ENCODE measurements at places on chromosomes 2 and 18. TPM values are rescaled to one million over a fixed set of nuclear protein-coding genes. Genes with fewer than 3 reads are reported as not detected.

TOGARAM2 gene
- 0.75 TPM for total RNA-seq

GKN1 gene
- total RNA-seq, result not detected

EGR4 gene
- total RNA-seq, result not detected

GRCh38 chr2:118923371-118923770 is 18.6 kb upstream of the MARCO start:
- no peak for DNase-seq

DHRS9 gene
- not detected for total RNA-seq

GRCh38 chr18:79485788-79486355 is 90.1 kb downstream of the NFATC1 start:
- DNase-seq, result peak; percentile 94

DNA sequence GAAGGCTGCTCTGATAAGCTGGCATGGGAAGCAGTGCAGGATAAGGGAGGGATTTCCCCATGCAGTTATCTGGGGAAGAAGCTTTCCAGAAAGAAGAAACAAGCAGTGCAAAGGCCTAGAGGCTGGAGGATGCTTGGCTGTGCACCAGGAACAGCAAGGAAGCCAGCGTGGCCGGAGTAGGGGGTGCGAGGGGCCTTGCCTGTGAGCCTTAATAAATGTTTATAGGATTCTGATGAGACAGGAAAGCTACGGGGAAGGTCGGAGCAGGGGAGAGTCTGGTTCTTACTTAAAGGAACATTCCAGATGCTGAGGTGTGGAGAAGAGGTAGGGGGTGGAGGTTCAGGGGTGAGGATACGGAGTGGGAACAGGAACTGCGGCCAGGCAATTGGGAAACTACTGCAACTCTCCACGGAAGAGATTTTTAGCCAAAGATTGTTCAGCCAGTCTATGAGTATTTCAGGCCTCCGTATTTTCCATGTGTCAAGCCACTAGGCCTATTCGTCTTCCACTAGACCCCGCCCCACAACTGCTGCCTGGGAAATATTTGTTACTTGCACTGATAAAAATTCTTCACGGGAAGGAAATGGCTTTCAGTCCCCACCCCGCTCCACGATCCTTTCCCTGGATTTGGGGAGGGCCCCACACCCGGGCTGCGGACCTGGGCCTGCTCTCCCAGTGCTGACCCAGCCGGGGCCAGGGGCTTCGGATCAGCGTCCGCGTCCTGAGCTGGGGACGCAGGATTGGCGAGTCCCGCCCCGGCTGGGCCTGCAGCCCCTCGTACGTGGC is 516 bp downstream of the EIF2AK2 start:
- DNase-seq, result peak; percentile 56

GRCh38 chr2:112962308-112963175 is 15.3 kb upstream of the IL36G start:
- no peak for DNase-seq

LAPTM4A gene
- total RNA-seq, result 134 TPM

GRCh38 chr2:28622101-28622499 is 126.2 kb downstream of the PLB1 start:
- no peak for DNase-seq

FOXD4L1 gene
- not detected for total RNA-seq

DNA sequence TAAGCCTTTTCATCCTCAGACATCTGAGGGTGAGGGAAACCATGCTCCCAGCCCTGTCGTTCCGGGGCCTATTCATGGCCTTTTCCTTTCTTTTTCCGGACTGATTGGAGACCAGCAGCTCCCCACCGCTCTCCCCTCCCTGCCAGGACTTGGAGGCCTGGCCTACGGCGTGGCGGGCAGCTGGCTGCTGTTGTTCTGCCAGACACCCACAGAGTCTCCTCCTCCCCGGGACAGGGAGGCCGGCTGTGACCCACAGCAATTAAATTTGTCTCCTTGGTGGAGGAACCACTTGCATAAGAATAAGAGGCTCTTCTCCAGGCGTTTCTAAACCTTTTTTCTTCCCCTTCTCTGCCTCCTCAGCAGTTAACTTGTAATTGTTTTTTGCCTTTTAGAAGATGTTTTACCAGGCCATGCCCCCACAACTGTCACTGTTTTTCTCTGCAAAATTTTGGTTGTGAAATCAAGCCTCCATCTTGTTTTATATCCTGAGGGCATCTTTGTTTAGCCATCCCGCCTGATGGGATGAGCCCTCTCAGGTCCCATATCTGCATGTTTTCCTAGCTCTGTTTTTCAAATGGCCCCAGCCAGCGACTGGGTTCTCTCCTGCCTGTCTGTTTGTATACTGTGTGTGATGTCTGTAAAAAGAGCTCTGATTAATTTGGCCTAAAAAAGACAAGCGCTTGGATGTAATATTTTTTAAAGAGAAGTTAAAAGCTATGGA is 1060.0 kb upstream of the DDX18 start:
- no peak for DNase-seq

PLGLB1 gene
- 0.96 TPM for total RNA-seq

CABYR gene
- 0.64 TPM for total RNA-seq

SERPINB10 gene
- not detected for total RNA-seq

EPB41L5 gene
- total RNA-seq, result 14.0 TPM

GAREM2 gene
- 1.2 TPM for total RNA-seq

- peak; percentile 86 for DNase-seq
Measured at GRCh38 chr2:96637385-96638143, 548 bp downstream of the KANSL3 start.

GRCh38 chr2:64329848-64330247 is 124.1 kb upstream of the LGALSL start:
- no peak for DNase-seq
